DMS 273 treated with DMSO at 0.1 percent for 48 hours (cell line): ENCODE measurements at places on chromosomes 1 and 21.

- DNase-seq, result no peak
These were observed 31.5 kb downstream of the HLCS start for GRCh38 chr21:36934864-36935420.

DNA sequence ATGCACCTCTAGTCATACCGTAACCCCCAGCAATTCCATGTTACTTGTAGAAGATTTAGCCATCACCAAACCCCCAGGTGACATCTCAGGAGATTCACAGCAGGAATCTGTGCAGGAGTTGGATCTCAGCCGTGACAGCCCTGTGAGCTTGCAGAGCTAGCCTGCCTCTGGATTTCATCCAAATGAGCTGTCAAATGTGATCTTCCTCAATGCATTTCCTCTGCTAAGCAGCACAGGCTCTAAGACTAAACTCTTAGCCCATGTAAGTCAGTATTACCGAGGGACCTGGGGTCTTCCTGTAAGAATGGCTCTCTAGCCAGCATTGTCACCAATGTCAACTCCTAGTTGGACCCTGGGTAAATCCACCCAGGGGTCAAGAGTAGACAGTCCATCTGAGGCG is 41.7 kb downstream of the UMODL1 start:
- DNase-seq, result no peak

- DNase-seq, result no peak
These were observed 32.0 kb downstream of the SLC45A1 start for GRCh38 chr1:8349961-8350360.

- no peak for DNase-seq
These were observed 18.2 kb downstream of the TSNAX start for GRCh38 chr1:231546693-231547092.
